ENCODE measurements at places on chromosomes 12 and 14. TPM values are rescaled to one million over a fixed set of nuclear protein-coding genes. Genes with fewer than 3 reads are reported as not detected.

DNA sequence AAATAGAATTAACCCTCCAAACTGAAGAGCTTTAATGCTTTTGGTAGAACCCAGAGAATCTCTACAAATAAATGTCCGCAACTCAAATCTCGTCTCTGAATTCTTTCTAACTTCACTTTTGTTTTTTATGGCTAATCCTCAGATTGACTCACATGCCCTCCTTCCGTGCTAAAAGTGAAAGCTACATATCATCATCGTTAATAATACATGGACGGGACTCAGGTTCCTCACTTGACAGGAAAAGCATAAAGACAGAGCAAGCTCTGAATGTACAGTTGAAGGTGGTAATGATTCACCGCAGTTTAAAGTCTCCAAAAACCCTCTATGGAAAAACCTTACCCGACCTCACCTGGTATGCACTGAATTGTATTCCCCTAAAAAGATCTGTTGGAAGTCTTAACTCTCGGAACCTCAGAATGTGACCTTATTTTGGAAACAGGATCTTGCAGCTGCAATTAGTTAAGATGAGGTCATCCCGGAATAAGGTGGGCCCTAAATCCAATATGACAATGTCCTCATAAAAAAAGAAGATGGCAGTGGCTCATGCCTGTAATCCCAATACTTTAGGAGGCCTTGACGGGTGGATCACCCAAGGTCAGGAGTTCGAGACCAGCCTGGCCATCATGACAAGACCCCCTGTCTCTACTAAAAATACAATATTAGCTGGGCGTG, 147.4 kb upstream of the FOXN3 start:
- DNase-seq, result no peak

DNA sequence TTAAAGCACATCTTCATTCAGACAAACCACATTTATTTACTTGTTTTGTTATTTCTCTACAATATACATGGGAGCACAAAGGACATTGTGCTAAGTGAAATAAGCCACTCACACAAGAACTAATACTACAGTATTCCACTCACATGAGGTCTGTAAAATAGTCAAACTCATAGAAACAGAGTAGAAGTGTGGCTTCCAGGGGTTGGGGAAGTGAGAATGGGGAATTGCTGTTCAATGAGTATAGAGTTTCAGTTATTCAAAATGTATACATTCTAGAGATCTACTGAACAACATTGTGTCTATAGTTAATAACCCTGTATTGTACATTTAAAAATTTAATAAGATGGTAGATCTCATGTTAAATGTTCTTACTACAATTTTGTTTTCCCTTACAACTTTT, 88.8 kb downstream of the ATXN7L3B start:
- DNase-seq, result no peak

DNA sequence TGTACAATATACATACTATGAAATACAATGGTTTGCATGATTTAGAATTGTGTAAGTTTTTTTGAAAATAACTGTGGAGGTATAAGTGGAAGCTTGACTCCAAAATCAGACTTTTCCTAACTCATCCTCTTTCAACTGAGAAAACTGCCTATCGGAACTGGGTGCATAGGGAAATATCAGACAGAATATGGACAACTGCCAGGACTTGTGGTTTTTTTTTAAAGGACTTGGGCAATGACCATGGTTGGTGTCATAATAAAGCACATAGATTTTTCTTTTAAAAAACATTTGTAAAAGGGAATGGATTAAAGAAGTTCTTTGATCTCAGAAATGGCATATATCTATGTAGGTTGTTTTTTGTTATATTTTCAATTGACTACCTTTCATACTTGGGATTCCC, 53.3 kb upstream of the LRRK2 start:
- no peak for DNase-seq

GRCh38 chr12:8123124-8123912, at the start of gene CLEC4A:
CLEC4A (plus strand) TSS chr12:8123617; CDS start chr12:8123879, 262 bp downstream.
- DNase-seq, result no peak

DNA sequence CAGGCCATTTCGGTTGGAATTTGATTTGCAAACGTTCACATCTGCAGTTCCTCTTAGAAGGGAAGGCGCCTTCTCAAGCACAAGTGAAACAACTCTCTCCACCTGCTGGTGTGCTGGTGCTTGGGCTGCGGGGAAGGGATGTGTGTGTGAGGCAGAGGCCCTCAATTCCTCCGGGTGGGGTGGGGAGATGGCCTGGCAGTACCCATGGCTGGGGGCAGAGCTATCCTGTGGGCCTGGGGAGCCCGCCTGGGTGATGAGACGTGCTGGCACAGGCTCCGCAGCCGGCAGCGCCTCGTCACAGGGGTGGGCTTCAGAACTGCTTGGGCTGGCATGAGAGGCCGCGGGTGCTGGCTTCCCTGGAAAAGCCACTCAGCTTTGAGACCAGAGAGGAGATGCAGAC, 28.9 kb upstream of the TDRD9 start:
- no peak for DNase-seq

- no peak for DNase-seq
Observed at GRCh38 chr14:52862632-52863333, 71.4 kb upstream of the GNPNAT1 start.

GRCh38 chr14:55877942-55878341, 240.3 kb upstream of the PELI2 start:
- DNase-seq, result no peak

DNA sequence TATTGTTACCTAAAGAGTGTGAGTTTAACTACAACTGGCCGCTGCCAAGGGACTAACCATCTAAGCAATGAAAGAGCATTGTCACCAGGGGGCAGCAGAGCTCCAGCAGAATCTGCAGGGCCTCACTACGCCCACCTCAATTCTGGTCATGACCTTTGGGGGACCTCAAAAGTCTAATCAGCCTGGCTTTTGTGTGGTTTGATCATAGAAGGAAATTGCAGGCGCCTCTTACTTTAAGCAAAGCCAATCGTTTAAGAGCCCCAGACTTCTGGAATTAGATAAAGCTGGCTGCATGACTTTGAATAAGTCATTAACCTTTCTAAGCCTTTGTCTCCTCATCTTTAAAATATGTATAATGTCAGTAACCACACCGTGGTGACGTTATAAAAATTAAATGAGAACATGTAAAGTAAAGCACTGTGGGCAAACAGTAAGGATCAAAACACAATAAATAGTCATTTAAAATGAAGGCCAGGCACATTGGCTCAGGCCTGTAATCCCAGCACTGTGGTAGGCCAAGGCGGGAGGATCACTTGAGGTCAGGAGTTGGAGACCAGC, 58.6 kb downstream of the TBX3 start:
- peak; percentile 69 for DNase-seq

DNA sequence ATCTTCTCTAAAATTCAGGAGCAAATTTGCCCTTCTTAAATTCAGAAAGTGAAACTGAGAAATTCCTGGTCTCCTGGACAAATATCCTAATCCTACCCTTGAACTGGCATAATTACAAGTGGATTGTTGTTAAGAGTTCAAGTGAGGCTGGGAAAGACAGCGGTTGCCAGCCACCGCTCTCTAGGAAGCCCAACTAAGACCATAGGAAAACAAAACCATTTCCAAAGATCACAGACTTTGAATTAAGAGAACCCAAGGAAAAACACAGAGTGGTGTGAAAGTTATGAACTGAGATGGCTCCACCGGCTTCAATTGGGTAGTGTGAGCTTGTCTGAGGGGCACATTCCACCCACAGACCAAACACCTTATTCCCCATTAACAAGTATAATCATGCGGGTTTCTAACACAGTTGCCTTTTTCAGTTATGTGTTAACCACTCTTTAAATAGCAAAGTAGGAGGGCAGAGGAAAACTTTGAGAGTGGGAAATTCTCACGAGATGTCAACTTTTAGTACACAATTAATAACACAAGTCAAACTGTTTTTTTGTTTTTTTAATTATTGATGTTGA, 1628.8 kb upstream of the SEL1L start:
- no peak for DNase-seq

The RFX4 gene
- total RNA-seq, result 0.40 TPM

The PLEKHD1 gene
- 0.30 TPM for total RNA-seq

DNA sequence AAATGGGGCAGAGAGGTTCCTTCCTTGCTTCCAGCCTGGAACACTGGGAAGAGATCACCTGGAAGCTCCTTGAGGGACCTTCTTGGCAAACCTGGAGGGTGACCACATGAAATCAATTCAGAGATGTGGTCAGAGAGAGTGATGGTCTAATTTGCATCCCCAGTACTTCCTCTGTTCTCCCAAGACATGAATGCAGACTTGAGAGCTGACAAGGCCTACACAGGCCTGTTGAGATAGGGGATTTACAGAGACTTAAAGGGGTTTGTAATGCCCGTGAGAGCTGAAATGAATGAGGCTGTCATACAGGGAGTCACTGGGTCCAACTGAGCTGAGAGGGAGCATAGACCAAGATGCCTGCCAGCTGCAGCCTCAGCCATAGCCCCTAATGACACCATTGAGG, 45.1 kb downstream of the TMX1 start:
- no peak for DNase-seq

The EPS8 gene
- 23.3 TPM for total RNA-seq

- DNase-seq, result no peak
Observed at GRCh38 chr12:58503731-58504130, 416.6 kb downstream of the LRIG3 start.

DNA sequence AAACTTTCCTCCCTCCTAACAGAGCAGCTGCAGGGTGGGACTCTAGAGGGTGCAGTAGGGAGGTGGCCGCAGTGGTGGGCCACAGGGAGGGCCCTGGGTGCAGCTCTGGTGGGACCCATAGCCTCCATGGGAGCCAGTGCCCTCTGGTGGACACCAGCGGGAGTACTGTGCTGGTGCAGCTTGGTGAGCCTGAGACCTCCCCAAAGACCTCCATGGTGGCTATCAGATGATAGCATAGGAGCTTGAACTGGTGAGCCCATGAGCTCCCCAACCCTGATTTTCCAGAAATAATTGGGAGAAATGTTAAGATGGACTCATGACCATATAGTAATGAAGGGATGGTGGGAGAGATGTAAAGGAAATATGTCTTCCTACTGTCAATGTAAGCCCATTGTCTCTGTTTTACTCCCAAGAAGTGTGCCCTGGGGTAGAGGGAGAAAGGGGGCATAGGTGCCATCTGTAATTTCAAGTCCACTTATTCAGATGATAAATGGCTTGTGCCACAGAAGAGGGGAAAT, 98.7 kb downstream of the GAS2L3 start:
- DNase-seq, result peak; percentile 66

DNA sequence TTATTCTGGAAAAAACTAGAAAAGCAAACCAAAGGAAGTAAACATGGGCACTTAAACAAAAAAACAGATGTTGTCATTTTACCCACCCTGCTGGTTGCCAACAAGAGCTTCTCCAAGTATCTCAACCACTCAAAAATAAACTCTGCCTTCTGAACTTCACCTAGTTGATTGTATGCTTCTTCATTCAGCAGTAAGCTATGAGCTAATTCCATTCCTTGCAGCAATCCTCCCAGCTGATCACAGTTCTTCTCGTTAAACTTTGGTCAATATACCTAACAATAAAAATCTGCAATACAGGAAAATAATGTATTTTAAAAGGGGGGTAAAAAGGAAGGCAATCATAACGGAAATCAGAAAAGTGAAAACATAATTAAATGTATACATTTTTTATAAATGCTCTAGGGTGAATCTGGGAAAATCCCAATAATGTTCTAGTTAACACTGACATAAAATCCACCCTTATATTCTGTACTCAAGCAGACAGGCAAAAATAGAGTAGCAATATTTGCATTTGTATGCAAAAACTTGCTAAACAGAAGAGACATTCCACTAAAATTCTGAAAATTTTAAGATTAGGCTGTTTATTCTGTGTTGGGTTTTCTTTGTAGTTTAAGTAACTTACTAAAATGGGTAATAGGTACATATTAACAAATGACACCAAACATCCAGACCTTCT, 17.4 kb downstream of the HEATR5A start:
- DNase-seq, result no peak

DNA sequence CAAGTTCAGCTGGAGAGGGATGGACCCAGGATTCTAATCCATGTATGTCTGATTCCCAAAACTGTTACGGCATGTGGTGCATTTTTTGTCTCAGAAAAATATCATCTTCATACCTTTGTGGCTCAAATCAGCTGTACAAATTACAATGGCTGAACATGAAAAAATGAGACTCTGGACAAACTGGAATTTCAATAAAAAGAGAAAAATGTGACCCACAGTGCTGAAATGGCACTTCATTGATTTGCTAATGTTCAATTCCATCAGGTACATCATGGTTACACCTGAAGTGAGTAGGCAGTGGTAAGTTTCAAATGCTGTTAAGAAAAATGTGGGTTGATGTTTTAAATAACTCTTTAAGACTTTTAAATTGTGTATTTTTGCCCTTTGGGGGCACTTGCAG, 165.6 kb upstream of the CAND1 start:
- DNase-seq, result no peak

- DNase-seq, result peak; percentile 60
Observed at GRCh38 chr14:95327558-95328374, 8.1 kb upstream of the CLMN start.

The SERPINA5 gene
- 0.14 TPM for total RNA-seq

DNA sequence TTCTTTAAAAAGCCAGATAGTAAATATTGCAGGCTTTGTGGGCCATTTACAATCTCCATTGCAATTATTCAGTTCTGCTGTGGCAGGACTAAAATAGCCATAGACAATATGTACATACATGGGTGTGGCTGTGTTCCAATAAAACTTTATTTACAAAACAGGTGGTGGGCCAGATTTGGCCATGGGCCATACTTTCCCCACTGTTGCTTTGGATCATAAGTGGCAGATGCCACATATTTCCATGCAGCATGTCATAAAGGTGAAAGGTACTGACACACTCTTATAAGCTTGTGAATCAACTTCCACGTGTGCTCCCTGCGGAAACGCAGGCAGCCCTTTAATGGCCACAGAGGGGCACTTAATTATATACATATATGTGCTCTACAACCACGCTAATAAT, 244.4 kb upstream of the FOXN3 start:
- peak; percentile 9 for DNase-seq

DNA sequence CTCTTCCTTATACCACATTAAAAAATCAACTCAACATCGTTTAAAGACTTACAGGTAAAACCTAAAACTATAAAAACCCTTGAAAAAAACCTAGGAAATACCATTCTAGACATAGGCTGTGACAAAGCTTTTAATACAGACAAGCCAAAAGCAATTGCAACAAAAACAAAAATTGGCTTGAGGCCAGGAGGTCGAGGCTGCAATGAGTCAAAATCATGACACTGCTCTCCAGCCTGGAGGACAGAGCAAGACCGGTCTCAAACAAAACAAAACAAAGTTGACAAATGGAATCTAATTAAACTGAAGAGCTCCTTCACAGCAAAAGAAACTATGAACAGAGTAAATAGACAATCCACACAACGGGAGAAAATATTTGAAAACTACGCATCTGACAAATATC, 1057.8 kb downstream of the FSCB start:
- peak; percentile 5 for DNase-seq

- DNase-seq, result no peak
Observed at GRCh38 chr12:79531518-79531917, 159.2 kb downstream of the PAWR start.

The NOVA1 gene
- total RNA-seq, result 6.7 TPM

- DNase-seq, result no peak
Observed at GRCh38 chr12:99063182-99063581, 418.1 kb downstream of the APAF1 start.

DNA sequence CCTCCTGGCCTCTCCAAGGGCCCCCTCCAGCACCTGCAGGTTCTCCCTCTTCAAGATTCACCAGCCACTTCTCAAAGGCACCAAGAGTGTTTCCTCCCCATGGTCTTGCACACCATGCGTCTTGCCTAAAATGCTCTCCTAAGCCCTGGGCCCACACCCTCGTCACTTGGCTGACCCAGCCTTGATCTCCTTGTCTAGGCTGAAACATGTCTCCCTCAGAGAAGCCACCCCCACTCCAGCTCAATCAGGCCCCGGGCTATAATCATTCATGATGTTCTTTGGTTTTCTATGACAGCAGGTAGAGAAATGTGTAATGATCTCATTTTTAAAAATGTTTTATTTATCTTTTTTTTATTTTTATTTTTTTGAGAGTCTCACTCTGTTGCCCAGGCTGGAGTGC, 88.1 kb downstream of the EFCAB11 start:
- no peak for DNase-seq

The ACSM4 gene
- total RNA-seq, result not detected

Data from SJCRH30 (cell line).